Foreskin keratinocyte (primary cell): ENCODE measurements at places on chromosomes 3 and 15. TPM values are rescaled to one million over a fixed set of nuclear protein-coding genes. Genes with fewer than 3 reads are reported as not detected.

ROBO2 gene
- 0.75 and 0.88 TPM in 2 replicates for total RNA-seq

LRRC34 gene
- 1.7 and 2.6 TPM in 2 replicates for total RNA-seq

RASGRP1 gene
- not detected in 2 replicates for total RNA-seq

ARPIN gene
- 10.8 and 12.5 TPM in 2 replicates for total RNA-seq
